NAMALWA (cell line): ENCODE measurements at places on chromosomes 6 and 20.

- peak; percentile 58 for DNase-seq
Observed at GRCh38 chr20:25296094-25297093, 48.5 kb downstream of the PYGB start.

DNA sequence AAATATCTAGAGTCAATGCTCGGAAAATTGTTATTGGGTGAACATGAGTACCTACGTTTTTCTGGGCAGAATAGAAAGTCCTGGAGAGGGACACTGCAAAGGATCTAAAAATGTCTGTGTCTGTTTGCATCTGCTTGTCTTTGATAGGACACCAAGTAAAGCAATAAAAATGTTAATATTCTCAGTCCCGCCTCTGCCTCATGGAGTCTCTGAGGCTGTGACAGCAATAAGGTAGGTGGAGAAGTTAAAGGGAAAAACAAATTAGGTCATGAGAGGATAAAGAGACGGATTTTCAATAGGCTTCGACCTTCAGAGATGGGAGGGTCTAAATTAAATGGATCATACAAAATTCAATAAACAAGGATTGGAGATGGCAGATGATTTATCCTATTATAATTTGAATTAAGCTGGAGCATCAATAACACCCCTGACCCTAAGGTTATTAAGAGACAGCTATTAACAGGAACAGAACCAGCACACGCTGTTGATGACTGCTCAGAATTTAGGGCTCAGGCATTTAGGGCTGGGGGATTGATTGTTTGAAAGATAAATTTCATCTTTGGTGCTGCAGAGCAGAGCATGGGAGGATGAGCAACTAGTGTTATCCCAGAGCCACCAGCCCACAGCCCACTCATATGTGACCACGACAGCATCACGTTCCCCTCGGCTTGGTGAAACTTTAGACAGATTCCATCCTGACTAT is 620.3 kb upstream of the CDH4 start:
- no peak for DNase-seq

GRCh38 chr6:155366325-155366724 is 52.0 kb upstream of the TFB1M start:
- DNase-seq, result no peak

DNA sequence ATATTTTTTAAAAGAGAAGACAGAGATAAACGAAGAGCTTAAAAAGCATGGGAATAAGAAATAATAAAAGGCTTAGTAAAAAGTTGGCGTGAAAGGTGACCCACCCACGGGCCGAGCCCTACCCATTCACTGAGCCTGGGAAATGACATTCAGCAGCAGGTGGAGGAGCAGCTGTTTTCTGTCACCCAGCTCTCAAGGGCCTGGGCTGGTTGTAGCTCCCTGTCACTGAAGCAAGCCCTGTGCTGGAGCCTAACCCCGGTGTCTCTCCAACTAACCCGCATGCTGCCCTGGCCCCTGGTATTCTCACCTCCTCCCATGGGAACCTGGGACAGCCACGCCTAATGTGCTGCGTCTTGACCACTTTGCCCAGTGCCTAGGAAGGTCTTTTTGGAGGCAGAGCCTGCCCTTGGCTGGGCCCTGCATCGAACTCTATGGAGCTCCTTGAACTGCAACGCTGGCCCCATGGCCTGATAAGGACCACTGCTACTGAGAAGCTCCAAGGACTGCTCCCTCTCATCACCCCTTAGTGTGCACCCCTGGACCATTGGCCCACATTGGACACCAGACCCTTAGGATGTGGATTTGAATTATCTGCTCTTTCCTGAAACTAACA is 68.8 kb upstream of the IYD start:
- peak; percentile 12 for DNase-seq

DNA sequence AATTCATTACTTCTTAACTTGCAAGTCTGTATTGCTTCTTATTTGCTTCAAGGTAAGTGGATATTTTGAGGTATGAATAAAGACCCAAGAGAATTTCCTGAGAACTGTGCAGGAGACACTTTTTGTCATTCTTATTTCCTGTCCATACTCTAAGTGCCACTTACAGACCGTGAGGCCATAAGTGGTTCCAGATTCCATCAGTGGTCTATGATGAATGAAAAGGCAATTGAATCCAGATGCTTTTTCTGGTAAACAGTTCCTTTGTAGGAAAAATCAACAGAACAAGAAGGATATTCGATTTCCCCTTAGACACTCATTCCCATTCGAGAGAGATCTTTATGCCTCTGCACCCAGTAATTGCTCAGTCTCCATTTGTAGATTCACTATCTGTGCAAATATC is 58.3 kb upstream of the PDE10A start:
- no peak for DNase-seq

DNA sequence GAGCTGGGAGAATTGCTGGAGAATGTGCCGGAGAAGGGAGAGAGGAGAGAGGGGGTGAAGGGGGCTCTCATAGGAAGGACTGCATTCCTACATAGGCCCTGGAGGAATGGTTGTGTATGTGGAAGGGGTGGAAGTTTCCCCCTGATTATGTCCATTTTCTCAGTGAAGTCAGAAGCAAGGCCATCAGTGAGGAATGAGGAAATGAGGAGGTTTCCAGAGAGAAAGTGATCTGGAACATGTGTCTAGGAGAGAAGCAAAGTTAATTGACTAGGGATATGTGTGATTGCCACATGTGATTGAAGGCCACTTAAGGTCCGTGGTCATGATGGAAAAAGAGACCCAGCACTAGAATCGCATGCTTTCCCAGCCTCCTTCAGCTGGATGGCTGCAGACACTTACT is 42.3 kb downstream of the TBPL1 start:
- DNase-seq, result no peak

DNA sequence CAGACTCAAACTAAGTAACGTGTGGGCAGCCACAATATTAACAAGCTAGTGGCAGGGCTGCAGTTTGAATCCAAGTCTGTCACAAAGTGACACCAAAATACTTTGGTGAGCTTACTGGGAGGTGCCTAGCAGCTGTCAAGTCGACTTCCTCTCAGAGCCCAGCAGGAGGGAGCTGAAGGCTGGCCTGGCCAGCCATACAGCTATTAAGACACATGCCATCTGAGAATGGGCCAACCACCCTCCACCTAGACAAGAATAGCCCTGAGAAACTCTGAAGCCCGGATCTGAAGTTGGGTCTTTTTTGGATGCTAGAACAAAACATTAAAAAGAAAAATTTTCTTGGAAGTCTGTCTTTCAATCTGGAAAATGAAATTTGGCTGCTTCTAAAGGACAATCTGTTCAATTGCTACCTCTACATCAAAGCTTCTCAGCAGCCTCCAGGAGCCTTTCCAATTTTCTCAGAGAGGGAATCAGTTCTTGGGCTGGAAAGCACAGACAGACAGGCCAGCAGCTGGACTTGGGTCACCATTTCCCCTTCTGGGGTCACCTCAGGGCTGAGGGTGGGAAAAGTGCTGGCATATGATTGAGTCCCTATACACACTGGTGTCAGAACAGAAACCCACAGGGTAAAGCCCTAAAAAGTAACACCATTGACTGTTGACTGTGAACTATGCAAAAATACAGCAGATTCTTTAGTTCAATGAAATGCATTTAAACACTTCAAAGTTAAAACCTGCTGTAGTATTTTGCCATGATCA is 42.9 kb downstream of the UQCC1 start:
- no peak for DNase-seq

DNA sequence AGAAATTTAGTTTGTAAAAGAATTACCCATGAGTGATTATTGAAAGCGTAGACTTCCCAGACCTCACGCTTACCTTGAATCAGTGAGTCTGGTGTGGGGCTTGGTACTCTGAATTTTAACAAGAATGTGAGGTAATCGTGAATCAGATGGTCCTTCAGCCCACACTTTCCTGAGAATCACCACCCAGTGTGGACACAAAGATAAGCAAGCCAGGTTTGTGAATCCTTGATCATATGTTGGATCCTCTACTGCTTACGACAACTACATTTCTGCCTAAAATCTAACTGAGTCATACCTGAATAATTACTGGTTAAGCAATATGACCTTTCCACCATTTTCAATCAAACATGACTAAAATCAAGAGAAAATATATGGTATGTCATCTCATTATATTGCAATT is 589.3 kb downstream of the TFAP2A start:
- no peak for DNase-seq

- DNase-seq, result no peak
Observed at GRCh38 chr20:18611492-18611891, 23.6 kb downstream of the DTD1 start.

DNA sequence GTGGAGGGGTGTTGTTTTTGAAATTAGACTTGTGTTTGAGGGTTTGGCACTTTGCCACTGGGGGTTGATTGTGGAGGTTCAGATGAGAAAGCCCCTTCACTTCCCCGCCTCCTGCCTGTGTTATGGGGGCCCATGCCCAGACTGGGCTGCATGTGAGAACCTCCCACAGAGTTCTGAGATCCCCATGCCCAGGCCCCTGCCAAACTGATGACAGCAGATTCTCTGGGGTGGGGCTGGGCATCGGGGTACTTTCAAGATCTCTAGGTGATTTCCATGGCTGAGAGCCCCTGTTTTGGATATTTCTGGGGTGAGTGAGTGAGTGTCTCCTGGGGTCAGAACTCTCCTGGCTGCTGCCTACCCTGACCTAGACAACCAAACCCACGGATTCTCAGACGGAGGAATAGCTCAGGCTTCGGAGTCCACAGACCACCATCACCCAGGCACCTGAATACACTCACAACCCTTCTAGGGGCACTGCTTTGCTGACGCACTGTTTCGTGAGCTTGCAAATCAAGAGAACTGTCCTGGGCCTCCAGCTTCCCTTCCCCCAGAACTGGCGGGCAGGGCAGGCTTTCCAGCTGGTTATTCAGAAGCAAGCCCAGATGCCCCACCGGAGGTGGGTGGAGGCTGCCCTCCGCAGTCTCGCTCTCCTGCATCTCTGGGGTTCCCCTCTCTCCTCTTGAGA is 6.3 kb downstream of the BCAS1 start:
- DNase-seq, result no peak

DNA sequence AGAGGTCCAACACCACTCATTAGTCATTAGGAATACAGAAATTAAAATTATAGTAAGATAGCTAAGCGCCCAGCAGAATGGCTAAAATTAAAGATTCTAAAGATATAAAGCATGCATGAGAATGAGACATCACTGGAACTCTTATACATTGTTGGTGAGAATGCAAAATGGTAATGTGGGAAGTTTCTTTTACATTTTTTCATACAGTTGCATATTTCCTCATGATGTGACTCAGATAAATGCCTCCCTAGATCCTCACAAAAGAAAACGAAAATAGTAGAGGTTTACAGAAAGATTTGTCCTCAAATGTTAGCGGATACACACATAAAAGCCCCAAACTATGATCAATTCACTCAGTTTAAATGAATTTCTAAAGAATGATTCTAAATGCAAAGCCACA is 633.7 kb upstream of the GJE1 start:
- DNase-seq, result no peak

GRCh38 chr6:7468382-7469081 is 72.9 kb upstream of the DSP start:
- no peak for DNase-seq

DNA sequence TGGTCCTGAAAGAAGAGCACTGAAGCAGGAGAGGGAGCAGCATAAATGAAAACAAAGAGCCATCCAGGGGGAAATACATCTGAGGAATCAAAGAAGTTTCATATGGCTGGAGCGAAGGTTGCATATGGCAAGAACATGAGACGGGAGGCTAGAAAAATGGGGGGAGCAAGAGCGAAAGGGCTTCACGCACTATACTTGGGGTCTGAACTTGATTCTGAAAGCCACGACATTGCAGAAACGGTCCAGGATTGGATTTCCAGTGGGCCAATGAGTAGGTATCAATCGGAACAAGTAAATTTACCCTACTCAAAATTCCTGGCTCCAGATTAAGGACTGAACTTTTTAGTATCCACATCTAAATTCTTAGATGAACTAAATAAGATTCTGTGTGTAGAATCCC is 47.9 kb downstream of the B4GALT5 start:
- DNase-seq, result no peak

- no peak for DNase-seq
Observed at GRCh38 chr6:6556161-6556737, 32.3 kb upstream of the LY86 start.

DNA sequence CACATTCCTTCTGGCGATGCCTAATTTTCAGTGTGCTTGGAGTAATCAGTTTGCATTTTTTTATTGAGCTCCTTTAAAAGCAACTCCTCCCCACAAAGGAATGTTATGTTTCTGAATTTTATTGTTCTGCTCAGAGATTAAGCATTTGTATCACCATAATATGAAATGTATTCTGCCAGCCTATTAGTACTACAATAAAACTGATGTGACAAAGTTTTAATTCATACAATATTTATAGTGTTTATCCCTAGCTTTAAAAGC is 236.9 kb upstream of the ASCC3 start:
- no peak for DNase-seq

DNA sequence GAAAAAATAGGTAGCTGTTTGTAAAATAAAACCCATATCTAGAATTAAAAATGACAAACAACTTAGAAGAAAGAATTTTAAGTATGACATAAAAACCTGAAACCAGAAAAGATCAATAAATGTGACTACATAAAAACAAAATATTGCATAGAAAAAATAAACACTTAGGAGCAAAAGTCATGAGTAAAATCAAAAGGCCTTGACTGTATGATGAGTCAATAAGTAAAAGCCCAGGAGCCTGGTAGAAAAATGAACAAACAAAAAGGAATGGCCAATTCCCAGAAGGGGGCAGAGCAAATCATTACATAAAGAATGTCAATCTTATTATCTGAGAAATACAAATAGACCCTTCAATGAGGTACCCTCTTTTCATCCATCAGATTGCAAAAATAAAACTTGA is 20.7 kb upstream of the ENPP1 start:
- no peak for DNase-seq

DNA sequence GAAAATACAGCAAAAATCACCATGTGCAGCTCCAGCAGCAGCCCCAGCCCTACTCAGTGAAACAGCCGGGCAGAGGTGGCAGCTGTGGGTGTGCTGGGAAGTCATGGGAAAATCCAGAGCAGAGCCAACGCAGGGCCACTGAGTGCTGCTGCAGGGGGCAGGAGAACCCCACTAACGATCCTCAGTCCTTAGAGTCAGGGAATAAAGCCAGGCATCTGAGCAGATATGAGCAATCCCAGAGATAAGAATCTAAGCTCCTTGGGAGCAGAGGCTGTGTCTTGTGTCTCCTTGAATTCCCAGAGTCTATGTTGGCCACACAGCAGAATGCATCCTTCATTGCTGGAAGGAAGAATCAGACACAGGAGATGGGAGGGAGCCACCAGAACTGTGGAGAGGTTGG is 493.1 kb upstream of the MAP3K7 start:
- DNase-seq, result no peak

GRCh38 chr20:20664795-20665589 is 47.5 kb downstream of the RALGAPA2 start:
- peak; percentile 47 for DNase-seq

GRCh38 chr20:54335299-54335698 is 127.4 kb downstream of the PFDN4 start:
- no peak for DNase-seq

GRCh38 chr6:148996815-148997214 is 250.0 kb downstream of the UST start:
- DNase-seq, result no peak
